Natural killer cell treated with Interleukin-12 subunit alpha and Interleukin-12 subunit beta and Interleukin-15 and Interleukin-18, amount 100 ng/mL, for 72 hours (primary cell): ENCODE measurements at places on chromosomes 12 and 14. TPM values are rescaled to one million over a fixed set of nuclear protein-coding genes. Genes with fewer than 3 reads are reported as not detected.

Gene LRRIQ1
- not detected for total RNA-seq

Gene P2RX2
- total RNA-seq = not detected

Gene PTPN6
- 71.6 TPM for total RNA-seq

GRCh38 chr14:82562881-82563280 lies 1029.2 kb upstream of the SEL1L start:
- no peaks in the 10 kb centered on the region for H3K4me1 ChIP-seq
- no peaks in the 10 kb centered on the region for H3K27me3 ChIP-seq
- H3K4me3 ChIP-seq = no peak overlapping the region
- no peaks in the 10 kb centered on the region for H3K36me3 ChIP-seq

- no peak overlapping the region for H3K27ac ChIP-seq
- no peaks in the 10 kb centered on the region for H3K27me3 ChIP-seq
- H3K4me3 ChIP-seq = no peak overlapping the region
- no peak for DNase-seq
- H3K36me3 ChIP-seq = peaks cover 1% of the 10 kb centered on the region
These were observed 147.5 kb downstream of the KITLG start for GRCh38 chr12:88432531-88433490.

DNA sequence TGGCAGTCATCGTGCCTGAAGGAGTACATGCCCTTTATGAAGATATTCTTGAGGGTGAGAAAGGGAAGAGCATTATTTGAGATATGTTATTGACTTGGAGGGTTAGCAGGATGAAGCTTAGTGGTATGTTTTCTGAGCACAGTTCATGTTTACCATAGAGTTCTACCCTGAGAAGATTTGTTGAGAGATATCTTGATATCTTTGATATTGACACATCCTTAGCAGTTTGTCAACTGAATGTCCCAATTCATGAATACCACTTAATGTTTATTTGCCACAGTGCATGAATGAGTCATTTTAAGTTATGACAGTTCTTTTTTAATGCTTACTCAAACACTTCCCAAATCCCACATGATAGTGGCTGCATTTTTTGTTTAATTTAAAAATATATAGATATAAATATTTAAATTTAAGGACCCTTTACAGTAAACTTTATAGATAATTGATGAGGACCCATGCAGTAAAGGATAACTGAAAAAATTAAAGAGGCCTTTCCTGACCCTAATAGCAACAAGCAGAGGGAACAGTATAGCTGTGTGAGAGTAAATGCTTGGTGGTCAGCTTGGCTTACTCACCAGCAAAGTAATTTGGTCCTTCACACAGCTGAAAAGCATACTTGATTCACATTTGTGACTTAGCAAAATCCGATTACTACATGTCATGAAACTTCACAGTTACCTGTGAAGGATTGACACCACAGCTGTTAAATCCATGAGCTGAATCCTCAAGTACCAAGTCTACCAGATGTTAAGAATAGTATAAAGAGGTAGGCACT lies 25.8 kb downstream of the SLC39A9 start:
- no peak for DNase-seq
- H3K4me1 ChIP-seq = peaks cover 22% of the 10 kb centered on the region
- no peak overlapping the region for H3K4me3 ChIP-seq
- H3K36me3 ChIP-seq = peaks cover 15% of the 10 kb centered on the region
- H3K27ac ChIP-seq = no peak overlapping the region

GRCh38 chr14:68479247-68479646 lies 313.6 kb downstream of the ZFP36L1 start:
- DNase-seq = no peak
- no peaks in the 10 kb centered on the region for H3K27me3 ChIP-seq
- H3K27ac ChIP-seq = no peak overlapping the region
- H3K4me3 ChIP-seq = no peak overlapping the region

DNA sequence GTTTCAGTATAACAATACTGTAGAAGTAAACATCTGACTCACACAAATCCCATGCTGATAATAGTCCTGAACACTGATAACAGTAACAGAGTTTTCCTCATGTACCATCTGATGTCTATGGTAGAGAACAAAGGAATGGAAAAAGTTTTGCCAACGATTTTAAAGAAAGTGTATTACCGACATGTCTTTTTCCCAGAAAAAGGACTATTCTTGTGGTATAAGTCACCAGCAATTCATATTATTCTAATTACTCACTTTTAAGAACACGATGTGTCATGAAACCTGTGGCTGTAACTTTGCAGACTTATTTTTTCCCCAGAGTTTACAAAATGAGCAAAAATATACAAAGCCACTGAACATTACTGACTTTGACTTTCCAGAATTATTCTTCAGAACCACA lies 40.1 kb upstream of the DCN start:
- no peaks in the 10 kb centered on the region for H3K36me3 ChIP-seq
- H3K4me3 ChIP-seq = no peak overlapping the region
